ENCODE measurements at places on chromosomes 11 and 22. TPM values are rescaled to one million over a fixed set of nuclear protein-coding genes. Genes with fewer than 3 reads are reported as not detected.

DNA sequence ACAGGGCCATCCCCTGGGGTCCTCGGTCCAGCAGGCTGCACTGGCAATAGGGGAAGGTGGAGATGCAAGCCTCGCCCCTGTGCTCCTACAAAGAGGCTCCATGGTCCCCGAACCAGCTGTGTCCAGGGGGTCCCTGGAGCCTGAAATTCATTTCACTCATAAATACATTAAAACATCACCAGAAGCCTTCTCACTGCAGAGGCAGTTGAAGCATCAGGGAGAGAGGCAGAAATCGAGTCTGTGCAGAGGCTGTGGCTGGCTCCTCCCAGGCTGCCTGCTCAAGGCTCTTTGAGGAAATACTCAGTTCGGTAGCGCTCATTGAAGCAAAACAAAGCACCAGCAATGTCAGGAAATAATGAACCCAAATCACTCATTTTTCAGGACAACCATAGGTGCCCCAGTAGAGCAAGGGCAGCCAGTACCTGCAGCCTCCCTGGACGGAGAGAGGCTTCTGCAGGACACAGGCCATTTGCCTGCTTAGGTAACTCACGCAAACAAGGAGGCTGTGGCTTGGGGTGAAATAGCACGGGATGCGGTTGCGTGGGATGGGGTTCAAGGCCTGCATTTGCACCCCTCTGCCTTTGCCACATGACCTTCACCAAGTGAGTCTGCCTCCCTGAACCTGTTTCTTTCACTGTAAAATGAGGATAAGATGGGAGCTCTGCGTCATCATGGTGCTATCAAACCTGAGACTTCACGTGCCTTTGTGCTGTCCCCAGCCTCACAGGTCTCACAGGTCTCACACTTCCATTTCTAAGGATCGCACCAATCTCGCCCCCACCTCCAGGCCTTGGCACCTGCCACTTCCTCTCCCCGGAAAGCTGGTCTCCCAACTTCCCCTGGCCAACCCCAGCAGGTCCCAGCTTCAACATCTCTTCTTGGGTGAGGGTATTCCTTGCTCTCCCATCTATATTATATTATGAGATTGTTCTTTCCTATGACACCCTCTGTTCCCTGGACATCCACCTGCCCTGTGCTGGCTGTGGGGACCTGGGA, 84.3 kb upstream of the SHISAL1 start:
- peak; percentile 7 for DNase-seq
- no peaks in the 10 kb centered on the region for H3K27me3 ChIP-seq
- H3K27ac ChIP-seq: no peak overlapping the region
- no peaks in the 10 kb centered on the region for H3K4me1 ChIP-seq
- no peak overlapping the region for H3K4me3 ChIP-seq

The CDC42BPG gene
- 0.39 TPM for total RNA-seq

DNA sequence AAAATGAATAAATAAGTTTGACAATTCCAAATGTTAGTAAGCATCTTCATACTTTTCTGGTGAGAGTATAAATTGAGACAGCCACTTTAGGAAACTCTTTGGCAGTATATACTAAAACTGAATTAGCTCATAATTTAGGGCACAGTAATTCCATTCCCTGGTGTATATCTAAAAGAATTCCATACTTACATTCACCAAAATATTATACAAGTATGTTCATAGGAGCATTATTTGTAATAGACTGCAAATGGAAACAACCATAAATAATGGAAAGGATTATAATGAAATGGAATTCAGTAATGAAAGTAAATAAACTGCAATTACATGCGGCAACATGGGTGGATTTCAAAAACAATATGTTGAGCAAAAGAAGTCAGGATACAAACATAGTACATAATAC, 315.8 kb upstream of the LRRC4C start:
- no peak overlapping the region for H3K4me3 ChIP-seq
- H3K4me1 ChIP-seq: no peaks in the 10 kb centered on the region
- DNase-seq: no peak
- no peaks in the 10 kb centered on the region for H3K27me3 ChIP-seq
- no peaks in the 10 kb centered on the region for H3K36me3 ChIP-seq

The LRRC4C gene
- total RNA-seq: not detected

The VPS51 gene
- total RNA-seq: 99.2 TPM

DNA sequence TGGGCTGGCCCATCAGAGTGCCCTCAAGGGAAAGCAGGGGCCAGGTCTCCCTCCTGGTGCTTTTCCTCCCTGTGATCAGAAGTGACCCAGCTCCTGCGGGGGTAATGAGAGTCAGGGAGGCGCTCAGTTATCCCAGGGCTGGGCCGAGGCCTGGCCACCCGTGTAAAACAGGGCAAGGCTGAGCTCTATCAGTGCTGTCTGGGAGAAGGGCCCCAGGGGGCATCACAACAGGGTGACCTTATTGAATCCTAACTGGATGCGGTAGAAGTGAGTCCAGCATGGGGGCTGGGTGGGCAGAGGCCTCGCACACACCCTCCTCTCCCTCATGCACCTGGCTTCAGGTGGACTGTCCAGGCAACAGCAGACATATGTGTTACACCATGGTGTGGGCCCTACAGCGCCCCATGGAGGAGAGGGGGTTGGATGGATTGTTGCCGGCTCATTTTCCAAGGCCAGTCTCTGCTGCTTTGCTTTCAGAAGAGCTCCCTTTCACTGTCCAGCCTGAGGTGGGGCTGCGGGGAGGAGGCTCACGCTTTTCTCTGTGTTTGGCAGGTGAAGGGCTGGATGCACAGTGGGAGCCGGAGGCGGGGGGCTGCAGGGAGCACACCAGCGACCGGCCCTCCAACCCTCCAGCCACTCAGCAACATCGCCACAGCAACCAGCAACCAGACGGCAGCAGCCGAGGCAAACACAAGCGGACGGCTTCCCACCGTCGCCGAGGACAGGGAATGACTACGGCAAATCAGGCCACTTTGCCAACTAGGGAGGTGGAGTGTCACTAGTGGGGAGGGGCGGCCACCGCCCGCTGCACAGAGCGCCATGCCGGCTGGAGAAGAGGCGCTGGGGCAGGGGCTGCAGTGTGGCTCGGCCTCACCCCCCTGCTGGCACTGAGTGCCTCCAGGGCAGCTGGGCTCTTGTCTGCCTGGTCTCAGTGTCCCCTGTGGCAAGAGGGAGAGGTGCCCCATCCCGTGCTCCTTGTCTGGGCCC, 24.7 kb downstream of the GNAZ start:
- no peak for DNase-seq
- no peaks in the 10 kb centered on the region for H3K4me1 ChIP-seq

DNA sequence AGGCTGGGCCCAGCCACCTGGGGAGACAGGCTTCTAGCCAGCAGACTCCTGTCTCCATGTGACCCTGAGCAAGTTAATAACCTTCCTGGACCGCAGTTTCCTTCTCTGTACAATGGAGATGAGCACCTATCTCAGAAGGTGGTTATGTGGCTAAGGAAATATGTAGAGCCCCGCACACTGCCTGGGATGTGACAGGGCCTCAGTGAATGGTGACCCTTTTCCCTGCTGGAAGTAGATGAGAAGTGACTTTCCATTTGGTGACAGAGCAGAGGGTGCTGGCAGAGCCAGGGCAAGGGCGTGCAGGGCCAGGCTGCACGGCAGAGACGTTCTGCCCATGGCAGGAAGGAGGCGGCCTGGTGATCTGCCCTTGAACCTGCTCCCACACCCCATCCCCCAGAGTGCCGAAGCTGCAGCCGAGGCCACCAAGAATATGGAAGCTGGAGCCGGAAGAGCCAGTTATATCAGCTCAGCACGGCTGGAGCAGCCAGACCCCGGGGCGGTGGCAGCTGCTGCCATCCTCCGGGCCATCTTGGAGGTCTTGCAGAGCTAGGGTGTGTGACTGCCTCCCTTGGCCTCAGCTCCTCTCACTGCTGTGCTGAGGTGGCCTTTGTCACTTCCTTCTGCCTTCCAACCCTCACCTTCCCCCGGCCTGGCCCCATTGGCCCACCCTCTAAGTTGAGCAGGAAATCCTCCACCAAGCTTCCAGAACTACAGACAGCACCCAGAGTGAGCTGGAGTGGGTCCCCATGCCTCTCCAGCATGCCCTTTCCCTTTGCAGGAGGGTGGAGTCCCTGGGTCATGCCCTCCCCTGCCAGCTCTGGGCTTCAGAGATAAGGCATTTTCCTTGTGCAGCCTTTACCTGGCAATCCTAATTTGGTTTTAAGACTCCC, 13.2 kb downstream of the TKFC start:
- no peak overlapping the region for H3K4me3 ChIP-seq
- peaks cover 12% of the 10 kb centered on the region for H3K36me3 ChIP-seq
- no peaks in the 10 kb centered on the region for H3K27me3 ChIP-seq
- DNase-seq: no peak

The CCDC117 gene
- total RNA-seq: 27.7 TPM

The TMEM191B gene
- 1.8 TPM for total RNA-seq

- H3K27ac ChIP-seq: peak overlapping the region; percentile 97
- no peak for DNase-seq
- H3K27me3 ChIP-seq: no peaks in the 10 kb centered on the region
- H3K4me1 ChIP-seq: peaks cover 36% of the 10 kb centered on the region
- peak overlapping the region; percentile 95 for H3K4me3 ChIP-seq
These were observed 773 bp upstream of the PATL1 start for GRCh38 chr11:59669611-59670009.

DNA sequence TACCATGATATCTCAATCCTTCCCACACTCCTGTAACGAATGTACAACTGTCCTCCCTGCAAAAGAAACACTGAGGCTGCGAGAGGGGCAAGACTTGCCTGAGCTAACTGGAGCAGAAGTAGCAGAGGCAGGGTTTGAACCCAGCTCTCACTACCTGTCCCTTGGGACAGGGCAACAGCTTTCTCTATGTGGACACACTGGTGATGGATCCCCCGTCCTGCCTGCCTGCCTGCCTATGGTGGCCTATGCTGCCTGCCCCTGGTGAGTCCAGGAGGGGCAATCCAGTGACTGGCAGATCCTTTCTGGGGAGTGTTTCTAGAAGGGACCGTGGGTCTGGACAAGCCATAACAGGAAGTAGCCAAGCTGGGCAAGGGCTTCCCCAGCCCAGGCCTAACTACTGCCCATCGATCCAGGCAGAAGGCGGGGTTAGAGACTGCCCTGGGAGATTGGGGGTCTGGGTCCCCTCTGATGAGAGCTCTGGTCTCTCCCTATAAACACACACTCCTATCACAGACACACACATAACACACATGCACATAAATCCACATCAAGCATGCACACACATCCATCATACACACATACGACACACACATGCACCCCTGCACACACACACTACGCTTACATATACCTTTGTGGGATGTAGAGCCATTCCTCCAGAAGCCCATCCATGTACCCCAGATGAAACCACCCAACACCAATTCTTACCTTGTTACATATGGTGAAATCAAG, 1.1 kb upstream of the EMID1 start:
- DNase-seq: no peak
- no peaks in the 10 kb centered on the region for H3K36me3 ChIP-seq
- H3K4me3 ChIP-seq: no peak overlapping the region
- H3K4me1 ChIP-seq: peaks cover 12% of the 10 kb centered on the region
- H3K27me3 ChIP-seq: peaks cover 43% of the 10 kb centered on the region

- H3K4me3 ChIP-seq: peak overlapping the region; percentile 69
- H3K27me3 ChIP-seq: no peaks in the 10 kb centered on the region
- DNase-seq: peak; percentile 69
- peaks cover 88% of the 10 kb centered on the region for H3K4me1 ChIP-seq
- peak overlapping the region; percentile 100 for H3K27ac ChIP-seq
- peaks cover 27% of the 10 kb centered on the region for H3K36me3 ChIP-seq
These were observed 41.9 kb downstream of the MED15 start for GRCh38 chr22:20549232-20549841.

The HTR3B gene
- not detected for total RNA-seq

The LRRC10B gene
- not detected for total RNA-seq

DNA sequence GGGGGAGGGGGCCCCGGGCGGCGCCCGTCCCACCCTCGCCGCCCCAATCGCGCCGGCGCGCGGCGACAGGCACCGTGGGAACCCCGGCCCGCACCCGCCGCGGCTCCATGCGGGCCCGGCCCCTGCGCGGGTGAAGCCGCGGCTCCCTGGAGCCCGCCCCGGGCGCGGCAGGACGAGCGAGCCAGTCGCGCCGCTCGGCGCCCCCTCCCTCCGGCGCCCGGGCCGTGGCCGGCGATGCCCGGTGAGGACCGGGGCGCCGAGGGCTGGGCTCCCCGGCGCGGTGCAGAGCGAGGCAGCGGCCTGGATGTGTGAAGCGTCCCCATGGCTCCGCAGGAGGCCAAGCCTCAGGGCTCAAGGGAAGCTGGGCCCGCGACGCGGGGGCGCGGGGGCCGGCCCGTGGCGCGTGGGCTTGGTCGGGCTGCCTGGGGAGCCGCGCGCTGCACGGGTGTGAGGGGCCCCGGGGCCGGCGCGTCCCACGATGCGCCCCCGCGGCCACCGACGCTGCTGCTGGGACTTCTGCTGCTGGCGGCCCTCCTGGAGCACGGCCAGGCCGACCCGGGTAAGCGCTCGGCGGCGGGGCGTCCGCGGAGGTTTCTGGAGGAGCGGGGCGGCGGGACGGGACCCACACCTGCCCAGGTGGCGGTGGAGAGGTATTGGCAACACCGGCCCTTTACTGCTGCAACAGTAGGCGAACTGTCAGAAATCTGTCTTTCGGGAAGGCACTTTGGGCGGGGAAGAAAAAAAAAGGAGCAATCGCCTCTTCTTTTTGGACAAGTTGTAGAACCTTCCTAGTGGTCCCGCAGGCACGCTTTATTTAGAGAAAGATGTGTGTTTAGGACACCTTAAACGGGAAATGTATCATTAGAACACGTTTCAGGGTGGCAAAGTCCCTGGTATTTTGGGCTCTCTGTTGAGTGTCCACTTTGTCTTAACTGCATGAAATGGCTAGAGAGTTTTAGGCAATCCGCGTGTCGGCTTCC, 119.4 kb downstream of the HIPK3 start:
- H3K27me3 ChIP-seq: peaks cover 46% of the 10 kb centered on the region
- no peak overlapping the region for H3K27ac ChIP-seq
- H3K4me3 ChIP-seq: no peak overlapping the region
- no peak for DNase-seq
- H3K4me1 ChIP-seq: no peaks in the 10 kb centered on the region

The RAB36 gene
- total RNA-seq: 0.31 TPM

The CLMP gene
- 0.31 TPM for total RNA-seq

DNA sequence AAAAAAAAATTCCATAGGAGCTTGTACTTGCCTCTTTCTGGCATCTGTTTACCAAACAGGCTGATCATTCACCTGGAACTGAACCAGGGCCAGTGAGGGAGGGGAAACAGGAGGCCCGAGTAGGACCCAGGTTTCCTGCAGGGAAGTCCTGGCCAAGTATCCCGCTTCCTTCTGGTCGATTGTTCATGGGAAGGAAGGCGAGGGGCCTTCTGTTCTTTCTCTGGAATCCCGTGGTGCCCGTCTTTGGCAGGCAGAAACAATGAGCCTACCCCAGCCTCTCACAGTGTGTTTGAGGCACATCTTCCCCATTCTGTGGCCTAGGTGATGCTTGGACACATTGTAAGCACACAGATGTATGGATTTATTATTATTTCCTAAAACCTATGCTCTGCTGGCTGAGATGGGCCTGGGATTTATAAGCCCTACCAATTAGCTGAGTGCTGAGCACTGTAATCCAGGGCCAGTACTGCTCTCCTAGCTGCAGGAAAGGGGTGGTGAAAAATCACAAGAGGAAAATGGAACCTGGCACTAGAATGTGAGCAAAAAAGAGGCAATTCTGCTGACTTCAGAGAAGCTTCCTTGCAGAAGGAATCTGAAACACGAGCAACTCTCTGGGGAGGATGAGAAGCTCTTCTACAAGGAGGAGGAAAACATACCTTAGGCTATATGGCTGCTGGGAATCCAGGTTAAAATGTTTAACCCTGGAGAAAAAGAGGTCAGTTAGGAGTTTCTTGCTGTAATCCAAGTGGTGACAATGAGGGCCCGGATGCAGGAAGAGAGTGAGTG, 53.5 kb downstream of the PRR5L start:
- DNase-seq: no peak
- peak overlapping the region; percentile 81 for H3K27ac ChIP-seq
- H3K36me3 ChIP-seq: no peaks in the 10 kb centered on the region
- H3K4me1 ChIP-seq: peaks cover 52% of the 10 kb centered on the region

The ADAMTS15 gene
- total RNA-seq: not detected

The AMPD3 gene
- total RNA-seq: 25.7 TPM

Data from activated CD4-positive, alpha-beta memory T cell treated with anti-CD3 and anti-CD28 coated beads for 36 hours (primary cell).